ENCODE measurements at places on chromosomes 12 and 14. TPM values are rescaled to one million over a fixed set of nuclear protein-coding genes. Genes with fewer than 3 reads are reported as not detected.

- no peak for DNase-seq
These were observed 68.8 kb downstream of the RNFT2 start for GRCh38 chr12:116806845-116807440.

DNA sequence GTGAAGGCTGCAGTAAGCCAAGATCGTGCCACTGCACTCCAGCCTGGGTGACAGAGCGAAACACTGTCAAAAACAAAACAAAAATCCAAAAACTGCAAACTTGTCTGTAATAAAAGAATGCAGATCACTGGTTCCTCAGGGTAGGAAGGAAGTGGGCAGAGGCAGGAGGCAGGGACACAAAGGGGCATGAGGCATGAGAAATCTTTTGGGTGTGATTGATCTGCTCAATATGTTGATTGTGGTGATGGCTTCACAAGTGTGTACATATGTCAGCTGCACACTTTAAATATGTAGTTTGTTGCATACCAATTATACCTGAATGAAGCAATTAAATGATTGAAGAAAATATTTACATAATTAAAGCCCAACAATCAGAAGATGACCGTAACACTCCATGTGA is 117.6 kb downstream of the CMAS start:
- DNase-seq, result no peak

DNA sequence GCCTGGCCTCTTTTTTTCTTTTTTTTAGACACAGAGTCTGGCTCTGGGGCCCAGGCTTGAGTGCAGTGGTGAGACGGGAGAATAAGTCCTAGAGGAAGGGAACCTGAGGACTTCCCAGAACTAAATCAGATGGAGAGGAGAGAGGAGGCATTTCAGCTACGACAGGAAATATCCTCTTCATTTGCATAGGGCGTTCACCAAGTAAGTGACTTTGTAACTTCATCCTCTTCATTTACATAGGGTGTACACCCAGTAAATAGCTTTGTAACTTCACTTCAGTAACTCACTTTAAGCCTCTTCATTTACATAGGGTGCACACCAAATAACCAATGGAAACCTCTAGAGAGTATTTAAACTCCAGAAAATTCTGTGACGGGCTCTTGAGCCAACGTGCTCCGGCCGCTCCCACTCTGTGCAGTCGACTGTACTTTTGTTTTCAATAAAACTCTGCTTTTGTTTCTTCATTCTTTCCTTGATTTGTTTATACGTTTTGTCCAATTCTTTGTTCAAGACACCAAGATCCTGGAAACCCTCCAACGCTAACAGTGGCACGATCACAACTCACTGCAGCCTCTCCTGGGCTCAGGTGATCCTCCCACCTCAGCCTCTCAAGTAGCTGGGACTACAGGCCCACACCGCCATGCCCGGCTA is 21.4 kb upstream of the ANKRD9 start:
- no peak for DNase-seq

GRCh38 chr12:13587721-13588390 is 391.3 kb downstream of the EMP1 start:
- no peak for DNase-seq

DNA sequence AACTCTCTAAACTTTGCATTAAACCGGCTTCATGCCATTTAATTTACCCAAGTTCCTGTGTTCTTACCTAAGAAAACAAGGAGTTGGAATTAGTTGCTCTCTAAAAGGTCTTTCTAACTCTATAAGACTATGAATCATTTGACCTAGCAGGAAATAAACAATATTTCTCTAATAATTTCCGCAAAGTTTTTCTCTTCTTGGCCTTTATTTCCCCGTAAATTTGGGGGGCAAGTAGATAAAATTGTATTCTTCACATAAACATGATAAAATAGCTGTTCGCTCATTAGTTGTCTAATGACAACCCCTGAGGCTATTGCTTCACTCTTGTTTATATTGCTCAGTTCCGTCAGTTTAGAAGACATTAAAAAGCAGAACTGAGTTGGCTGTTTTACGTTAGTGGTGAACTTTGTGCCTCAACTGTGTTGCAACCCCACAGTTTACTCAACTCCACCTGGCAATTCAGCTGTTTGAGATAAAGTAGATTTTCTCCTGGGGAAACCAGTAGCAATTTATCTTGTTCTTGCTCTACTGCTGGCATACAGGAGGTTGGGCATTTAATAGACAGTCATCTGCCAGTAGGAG is 74.7 kb downstream of the BTG1 start:
- no peak for DNase-seq

KRT71 gene
- not detected for total RNA-seq

- DNase-seq, result no peak
These were observed 36.8 kb downstream of the CCDC177 start for GRCh38 chr14:69537900-69538299.

GRCh38 chr14:104217486-104218360 is 79.3 kb downstream of the KIF26A start:
- no peak for DNase-seq

DNA sequence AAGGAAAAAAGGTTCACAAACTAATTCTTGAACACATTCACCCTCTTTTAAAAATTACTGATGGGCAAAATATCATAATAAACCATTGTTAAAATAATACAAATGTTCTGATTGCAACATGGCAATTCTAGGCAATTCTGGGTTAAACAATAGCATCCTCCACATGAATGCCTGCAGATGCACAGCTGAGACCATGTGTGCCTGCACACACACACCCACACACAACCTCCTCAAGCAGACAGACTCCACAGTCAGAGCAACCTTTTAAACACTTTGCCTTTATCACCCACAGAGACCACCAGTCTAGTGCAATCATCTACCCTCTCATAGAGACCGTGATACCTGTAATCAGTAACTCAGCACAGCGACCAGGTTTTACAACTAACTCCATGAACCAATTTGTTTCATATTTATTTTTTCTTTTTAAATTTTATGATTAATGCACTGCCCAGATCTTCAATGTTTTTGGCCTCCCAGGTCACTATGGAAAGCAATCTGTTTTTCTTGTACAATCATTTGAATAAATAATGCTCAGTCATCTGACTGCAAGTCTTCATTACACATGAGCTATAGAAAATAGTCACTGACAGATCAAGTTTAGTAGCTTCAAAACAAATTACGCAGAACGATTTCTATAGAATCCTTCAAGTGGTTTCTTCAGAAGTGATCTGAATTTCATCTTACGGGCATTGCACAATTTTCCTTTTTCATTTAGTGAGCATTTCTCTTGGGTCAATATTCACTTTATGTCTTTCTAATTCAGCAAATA is 105.8 kb downstream of the PRKD1 start:
- no peak for DNase-seq

DNA sequence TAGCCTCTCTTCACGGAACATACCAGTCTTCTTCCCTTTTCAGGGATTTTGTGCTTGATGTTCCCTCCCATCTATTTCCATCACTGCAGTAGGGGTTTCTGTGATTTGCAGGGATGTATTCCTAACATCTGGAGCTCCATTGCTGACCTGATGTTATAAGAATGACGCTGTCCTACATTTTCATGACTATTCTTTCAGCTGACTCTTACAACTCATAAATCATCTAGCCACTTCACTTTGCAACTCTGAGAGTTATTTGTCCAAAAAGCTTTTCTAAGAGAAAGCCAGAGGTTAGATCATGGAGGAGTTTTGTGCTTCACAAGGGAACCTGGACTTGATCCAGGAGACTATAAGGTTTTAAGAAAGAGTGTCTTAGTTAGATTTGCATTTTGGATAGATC is 116.6 kb upstream of the FAR2 start:
- no peak for DNase-seq

DNA sequence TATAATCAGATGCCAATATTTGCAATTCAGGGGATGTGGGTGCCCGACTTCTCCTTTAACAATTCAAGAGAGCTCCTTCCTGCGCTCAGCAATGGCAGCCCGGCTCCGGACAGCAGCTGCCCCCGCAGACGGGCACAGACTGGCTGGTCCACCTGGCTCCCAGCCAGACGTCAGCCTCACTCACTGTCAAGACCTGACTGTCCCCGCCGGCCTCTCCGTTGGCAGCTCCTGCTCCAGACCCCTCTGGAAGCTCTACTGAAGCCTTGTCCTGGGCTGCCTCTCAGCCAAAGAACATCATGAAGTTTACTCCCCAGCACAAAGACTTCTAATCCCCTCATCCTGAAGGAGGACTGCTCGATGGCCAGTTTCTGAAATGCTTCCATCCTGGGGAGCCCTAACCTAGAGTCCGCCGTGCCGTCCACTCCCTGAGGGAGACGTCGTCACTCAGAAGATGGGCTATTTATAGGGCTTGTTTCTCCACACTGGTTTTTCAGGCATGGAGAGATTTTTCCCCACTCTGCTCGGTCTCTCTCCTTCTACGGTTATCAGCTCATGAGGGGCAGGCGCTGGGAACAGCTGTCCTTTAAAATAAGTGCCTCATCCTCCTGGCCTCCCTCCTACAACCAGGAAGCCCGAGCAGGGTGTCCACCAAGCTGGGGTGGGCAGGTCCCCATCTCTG is 126.2 kb downstream of the RFLNA start:
- no peak for DNase-seq

DNA sequence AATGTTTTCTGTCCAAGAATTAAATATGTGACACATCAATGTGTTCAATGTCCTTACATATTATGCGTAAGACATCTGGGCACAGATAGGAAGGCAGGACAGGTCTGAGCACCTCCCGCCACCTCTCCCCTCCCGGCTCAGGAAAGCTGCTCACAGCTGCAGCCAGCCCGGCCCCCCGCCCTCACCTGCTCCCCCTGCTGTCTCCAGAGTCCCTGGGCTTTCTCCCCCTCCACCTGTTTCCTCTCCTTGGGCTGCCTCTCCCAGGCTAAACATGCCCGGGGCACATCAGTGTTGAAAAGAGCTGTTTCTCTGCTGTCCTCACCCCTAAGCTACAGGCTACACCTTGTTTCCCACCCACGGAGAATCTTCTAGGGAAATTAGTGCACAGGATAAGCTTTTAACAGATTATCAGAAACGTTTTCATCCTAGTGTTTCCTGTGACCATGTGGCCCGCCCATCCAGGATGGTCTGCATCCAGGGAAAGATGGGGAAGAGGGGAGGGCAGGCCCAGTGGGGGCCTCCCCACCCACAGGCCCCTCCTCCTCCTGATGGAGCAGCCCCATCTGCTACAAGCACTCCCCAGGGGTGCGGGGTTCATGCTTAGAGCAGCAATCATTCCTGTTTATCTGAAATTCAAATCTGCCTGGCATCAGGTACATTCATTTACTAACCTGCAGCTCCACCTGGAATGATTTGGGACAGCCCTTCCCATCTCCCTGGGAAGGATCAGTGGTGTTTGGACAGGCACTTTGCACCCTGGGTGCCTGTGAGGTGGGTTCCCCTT is 273.8 kb upstream of the SFSWAP start:
- DNase-seq, result peak; percentile 62

- no peak for DNase-seq
These were observed 35.5 kb downstream of the GPHB5 start for GRCh38 chr14:63282997-63283883.

Measured in mesenteric fat pad (tissue), 1 donor.